ENCODE measurements at places on chromosomes 3 and 15.

DNA sequence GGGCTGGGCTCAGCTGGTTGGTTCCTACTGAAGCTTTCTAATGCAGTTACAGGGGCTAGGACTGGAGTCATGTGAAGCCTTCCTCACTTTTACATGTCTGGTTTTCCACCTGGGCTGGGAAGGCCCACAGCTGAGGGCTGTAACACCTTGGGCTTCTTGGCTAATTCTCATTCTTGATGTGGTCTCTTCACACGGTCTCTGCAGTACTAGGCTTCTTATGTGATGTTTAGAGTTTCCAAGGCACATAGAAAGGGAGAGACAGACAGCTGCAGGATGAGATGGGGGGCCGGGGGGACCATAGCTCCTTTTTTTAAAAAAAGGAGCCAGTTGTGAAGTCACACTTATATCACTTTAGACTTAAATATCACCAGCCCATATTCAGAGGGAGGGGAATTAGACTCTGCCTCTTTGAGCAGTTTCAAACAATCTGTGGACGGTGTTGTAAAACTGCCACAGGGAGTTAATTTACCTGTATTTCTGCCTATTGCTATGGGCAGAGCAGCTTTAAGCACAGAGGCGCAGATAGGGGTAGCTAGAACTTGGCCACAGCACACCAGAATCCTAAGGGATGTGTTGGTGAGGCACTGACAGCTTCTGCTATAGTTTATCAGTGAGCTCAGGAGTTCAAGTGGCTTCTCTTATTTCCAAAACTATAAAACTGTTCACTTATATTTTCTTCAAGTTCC lies 46.7 kb downstream of the NKIRAS1 start:
- no peak for DNase-seq

DNA sequence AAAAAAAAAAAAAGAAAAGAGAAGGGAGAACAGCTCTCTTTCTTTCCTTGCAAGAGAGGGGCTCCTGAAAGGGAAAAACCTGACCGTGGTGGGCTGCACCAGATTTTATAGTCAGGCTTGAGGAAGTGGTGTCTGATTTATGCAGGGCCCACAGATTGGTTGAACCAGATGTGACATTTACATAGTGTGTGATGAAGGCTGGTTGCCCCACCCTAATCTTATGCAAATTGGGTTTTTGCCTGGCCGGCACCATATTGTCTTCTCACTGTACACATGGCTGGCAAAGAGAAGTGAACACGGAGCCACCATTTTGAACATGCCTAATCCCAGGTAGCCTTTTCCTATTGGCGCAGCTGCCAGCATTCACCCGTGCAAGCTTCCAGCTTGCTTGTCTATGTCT lies 154.4 kb downstream of the OXSM start:
- DNase-seq = no peak

GRCh38 chr3:105152987-105153386 lies 213.7 kb upstream of the ALCAM start:
- DNase-seq = no peak

GRCh38 chr15:66768987-66769386 lies 67.0 kb downstream of the SMAD6 start:
- DNase-seq = no peak

- no peak for DNase-seq
These were observed 455.3 kb upstream of the NR2F2 start for GRCh38 chr15:95875121-95875643.

GRCh38 chr15:79283252-79284048 lies 928 bp downstream of the ANKRD34C start:
- peak; percentile 5 for DNase-seq

GRCh38 chr3:51955893-51956770 lies 951 bp downstream of the GPR62 start:
- DNase-seq = no peak

GRCh38 chr3:108757404-108757982 lies at the start of gene RETNLB:
RETNLB (minus strand) TSS chr3:108757410; CDS start chr3:108757185, 225 bp downstream.
- no peak for DNase-seq

GRCh38 chr3:65578861-65579260 lies 459.9 kb downstream of the MAGI1 start:
- no peak for DNase-seq

- DNase-seq = no peak
These were observed 74.6 kb downstream of the CNTN3 start for GRCh38 chr3:74539876-74540275.

- no peak for DNase-seq
These were observed 32.5 kb downstream of the GAP43 start for GRCh38 chr3:115655761-115656282.

DNA sequence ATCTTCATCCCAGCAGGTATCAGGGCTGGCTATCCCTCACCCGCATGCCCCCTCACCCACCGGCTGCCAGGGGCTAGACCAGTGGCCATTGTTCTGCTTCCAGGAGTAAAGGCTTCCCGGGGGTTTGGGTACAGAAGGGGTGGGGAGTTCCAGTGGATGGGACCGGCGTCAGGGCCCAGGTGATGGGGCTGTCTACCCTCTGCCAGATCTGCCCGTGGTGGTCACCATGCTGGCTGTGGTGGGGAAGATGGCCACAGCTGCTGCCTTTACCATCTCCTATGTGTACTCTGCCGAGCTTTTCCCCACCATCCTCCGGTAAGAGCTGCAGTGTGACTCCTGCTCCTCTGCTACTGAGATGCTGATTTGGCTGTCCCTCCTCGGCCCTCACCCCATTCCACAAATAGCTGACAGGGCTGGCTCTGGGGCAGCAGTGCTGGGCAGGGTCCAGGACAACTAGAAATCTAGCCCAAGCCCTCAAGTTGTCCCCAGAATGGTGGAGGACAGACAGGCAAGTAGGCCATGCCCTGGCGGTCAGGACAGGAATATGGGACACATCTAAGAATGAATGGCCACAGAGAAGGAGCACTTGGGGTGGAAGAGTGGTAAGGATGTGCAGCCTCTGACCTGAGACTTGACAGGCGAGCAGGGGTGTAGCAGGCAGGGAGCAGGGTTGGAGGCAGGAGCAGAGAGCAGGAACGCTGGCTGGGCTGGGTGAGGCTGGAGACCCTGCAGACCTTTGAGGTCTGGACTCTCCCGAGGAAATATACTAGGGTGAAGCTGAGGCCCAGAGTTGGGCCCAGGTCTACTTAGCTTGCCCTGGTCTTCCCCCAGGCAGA lies 5.8 kb upstream of the SLC22A14 start:
- no peak for DNase-seq

- DNase-seq = no peak
These were observed 214.9 kb downstream of the TCF12 start for GRCh38 chr15:57133127-57133968.

DNA sequence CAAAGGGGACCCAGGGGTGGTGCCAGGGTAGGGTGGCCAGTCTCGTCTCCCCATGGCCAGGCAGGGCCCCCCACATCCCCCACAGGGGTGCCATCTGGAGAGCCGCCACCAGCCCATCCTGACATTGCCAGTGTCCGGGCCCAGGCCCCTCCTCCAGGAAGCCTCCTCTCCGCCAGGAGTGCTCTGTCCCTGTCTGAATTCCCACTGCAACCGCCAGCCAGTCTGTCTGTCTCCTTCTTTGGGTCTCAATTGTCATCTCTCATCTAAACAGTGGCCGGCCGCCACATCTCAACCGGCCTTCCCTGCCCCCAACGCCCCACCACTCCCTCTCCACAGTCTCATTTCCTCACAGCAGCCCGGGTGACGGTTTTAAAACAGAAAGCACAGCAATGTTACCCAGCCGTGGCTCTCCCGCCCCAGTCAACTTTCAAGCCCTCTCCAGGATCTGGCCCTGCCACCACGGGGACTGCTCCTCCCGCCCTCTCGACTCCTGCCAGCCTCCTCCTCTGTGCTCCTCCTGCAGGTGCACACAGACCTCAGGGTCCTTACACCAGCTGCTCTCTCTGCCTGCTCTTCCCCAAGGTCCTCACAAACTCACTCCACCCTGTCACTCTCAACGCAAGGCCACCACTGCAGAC lies 57.0 kb downstream of the IQSEC1 start:
- DNase-seq = peak; percentile 45

DNA sequence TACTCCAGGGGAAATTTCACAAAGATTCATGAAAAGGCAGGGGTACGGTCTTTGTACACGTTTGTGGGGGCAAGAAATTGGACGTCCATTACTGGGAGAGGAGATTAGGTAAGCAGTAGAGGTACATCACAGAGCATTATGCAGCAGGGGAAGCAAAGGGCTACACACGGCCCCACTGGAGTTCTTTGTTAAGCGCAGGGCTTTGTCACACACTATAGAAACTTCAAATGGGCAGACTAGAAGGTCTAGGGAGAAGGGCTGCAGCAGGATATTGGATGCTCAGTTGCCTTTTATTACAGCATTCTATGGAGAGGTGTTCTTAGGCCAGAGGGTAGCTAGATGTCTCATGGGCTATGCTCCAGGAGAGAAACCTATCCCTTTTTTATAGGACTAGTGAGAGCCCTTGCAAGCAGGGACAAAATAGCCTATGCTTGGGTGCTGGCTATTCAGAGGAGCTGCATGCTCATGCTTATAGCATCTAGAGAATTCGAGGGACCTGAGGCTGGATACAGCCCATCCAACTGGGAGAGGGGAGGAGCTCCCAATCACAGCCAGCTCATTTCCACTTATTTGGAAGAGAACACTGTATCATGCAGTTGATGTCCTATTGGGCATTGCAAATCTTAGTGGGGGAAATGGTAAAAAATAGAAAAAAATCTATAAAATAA lies 506.4 kb upstream of the ADAMTS9 start:
- DNase-seq = no peak

DNA sequence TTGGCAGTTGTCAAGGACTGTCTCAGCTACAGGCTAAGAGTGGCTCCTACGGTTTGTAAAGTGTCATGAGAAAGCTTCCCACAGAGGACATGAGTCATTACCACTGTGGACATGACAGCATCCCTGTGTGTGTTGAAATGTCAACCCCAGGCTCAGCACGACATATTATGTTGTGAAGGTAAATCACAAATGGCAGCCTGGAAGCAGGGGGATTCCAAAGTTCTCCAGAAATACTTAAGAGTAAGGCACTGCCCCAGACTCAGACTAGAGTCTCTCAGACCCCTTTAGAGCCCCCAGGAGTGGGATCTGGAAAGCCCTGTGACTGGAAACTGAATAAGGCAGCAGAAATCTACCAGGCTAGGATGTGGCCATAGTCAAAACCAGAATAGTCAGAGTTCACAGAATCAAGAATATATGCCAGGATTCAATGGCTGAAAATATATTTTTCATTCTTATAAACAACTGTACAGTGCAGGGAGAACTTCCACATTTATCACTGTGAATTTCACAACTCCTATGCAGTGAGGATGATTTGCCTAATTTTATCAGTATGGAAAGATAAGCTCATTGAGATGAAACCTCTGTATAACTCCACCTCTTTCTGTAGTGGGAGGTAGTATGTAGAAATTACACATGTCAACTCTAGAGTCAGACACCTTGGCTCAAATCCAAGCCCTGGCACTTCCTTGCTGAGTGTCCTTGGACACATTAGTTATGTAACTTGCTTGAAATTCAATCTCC lies 237.1 kb upstream of the CFAP20DC start:
- no peak for DNase-seq

- DNase-seq = no peak
These were observed 56.3 kb downstream of the APBA2 start for GRCh38 chr15:28942046-28942445.

- no peak for DNase-seq
These were observed 7.8 kb upstream of the C3orf52 start for GRCh38 chr3:112078125-112079083.

DNA sequence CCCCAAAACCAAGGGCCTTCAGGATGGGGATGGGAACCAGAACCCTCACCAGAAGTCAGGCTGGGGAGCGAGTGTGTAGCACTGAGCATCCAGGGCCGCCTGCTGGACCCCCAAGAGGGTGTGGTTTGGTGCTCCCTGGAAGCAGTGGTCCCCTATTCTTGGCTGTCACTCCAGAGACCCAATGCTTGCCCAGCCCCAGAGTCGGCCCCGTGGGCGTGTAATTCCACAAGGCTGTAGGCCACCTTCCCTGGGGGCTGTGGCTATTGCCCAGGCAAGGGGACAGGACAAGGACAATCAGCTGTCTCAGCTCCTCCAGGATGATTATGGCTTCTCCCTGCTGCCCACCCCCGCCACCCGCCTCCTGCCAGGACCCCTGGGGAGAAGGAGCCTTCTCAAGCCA lies 14.5 kb downstream of the IGDCC3 start:
- no peak for DNase-seq

DNA sequence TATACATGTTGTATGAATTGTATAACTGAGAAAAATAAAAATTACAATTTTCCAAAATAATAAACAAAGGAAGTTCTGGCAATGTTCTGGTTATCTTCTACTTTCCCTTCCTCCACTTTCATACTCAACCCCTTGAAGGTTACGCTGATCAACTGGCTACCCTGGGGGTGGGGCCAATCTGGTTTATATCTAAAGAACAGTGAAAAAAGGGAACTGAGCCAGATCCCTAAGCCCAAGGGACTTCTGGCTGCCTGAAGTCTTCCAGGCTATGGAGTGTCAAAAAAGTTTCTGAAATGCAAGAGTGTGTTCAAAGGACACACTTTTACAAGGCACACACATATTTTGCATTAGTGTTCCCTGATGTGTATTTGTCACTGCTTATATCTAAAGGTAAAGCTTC lies 591.9 kb downstream of the ROBO1 start:
- no peak for DNase-seq

DNA sequence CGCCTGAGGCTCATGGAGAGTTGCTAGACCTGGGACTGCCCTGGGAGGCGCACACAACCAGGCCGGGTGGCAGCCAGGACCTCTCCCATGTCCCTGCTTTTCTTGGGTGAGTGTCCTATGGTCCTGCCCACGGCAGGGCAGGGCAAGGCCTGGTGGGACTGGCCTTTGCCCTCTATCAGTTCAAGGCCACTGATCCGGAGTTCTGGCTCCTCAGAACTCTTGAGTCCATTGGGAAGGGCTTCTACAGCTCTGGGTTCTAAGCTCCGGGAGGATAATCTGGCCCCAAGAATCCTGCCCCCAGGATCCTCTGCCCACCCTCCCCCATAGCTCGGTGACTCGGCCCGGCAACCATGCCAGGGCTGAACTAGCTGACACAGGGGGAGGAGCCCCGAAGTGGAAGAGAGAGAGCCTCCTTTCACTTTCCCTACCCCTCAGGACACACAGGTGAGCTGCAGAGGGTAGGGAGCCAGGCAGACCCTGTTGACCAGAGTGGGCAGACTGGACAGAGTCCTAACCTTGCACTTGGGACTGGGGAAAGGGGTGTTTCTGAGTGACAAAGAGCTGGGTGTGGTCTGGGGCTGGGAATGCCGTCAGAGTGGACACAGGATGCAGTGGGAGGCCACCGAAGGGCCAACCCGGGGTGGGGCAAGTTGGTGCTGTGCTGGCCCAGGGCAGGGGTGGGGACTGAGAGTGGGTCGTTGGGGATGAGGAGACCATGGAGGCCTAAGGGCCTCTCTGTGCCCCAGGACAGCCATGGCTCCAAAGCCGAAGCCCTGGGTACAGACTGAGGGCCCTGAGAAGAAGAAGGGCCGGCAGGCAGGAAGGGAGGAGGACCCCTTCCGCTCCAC lies 664 bp downstream of the PARP3 start:
- peak; percentile 42 for DNase-seq

DNA sequence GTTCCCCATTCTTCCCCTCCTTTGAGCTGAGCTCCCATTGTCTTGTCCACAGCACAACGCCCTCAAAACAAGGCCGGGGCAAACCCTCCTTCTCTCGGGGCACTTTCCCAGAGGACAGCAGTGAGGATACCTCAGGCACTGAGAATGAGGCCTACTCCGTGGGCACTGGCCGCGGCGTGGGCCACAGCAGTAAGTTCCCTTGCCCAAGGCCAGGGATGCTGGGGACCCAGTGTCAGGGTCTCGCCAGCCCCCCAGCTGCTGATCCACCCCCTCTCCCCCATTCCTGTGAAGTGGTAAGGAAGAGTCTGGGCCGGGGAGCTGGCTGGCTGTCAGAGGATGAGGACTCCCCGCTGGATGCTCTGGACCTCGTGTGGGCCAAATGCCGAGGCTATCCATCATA lies 4.2 kb upstream of the OGG1 start:
- DNase-seq = no peak
